ENCODE measurements at places on chromosomes 2 and 18.

DNA sequence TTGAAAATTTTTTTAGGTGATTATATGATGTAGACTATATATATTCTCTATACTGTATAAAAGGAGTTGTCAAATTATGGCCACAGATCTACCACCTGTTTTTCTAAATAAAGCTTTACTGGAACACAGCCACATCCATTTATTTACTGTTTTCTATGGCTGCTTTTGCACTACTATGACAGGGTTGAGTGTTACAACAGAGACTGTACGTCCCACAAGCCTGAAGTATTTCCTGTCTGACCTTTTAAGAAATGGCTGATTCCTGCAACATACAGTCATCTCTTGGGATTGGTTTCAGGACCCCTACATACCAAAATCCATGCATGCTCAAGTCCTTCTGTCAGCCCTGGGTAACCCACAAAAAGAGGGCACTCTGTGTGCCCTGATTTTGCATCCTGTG is 508.3 kb downstream of the TSN start:
- no peaks in the 10 kb centered on the region for H3K27me3 ChIP-seq
- no peaks in the 10 kb centered on the region for H3K4me1 ChIP-seq
- DNase-seq = no peak

- no peak for DNase-seq
- no peak overlapping the region for H3K27ac ChIP-seq
- peaks cover 6% of the 10 kb centered on the region for H3K36me3 ChIP-seq
Observed at GRCh38 chr2:179266271-179266670, 1.6 kb upstream of the SESTD1 start.

DNA sequence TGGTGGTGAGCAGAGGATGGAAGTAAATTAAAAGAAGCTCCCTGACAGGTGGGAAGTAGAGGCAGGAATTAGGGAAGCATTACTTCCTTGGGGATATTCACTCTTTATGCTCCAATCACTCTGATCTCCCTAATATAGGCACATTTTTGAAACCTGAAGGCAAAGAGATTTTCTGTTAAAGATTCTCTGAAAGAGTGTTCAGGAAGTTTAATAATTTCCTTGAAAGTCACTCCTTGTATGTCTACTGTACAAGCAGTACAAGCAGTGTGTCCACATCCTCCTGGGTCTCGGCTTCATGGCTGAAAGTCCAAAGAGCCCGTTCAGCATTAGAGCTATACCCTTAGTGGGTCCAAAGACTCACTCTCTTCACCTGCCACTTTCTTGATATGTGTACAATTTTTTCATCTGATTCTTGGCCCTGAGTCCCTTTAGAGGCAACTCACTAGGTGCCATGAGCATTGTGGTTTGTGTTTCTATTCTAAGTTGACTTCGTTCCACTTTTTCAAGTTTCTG is 60.2 kb downstream of the AAK1 start:
- H3K4me3 ChIP-seq = peak overlapping the region; percentile 64
- H3K36me3 ChIP-seq = peaks cover 11% of the 10 kb centered on the region
- peaks cover 55% of the 10 kb centered on the region for H3K4me1 ChIP-seq
- no peak for DNase-seq
- H3K27ac ChIP-seq = no peak overlapping the region

- H3K27me3 ChIP-seq = no peaks in the 10 kb centered on the region
- no peak overlapping the region for H3K4me3 ChIP-seq
Observed at GRCh38 chr2:162711832-162712540, 126.6 kb downstream of the KCNH7 start.

GRCh38 chr2:240369801-240370585 is 65.5 kb upstream of the GPC1 start:
- no peaks in the 10 kb centered on the region for H3K4me1 ChIP-seq
- H3K36me3 ChIP-seq = no peaks in the 10 kb centered on the region
- no peak overlapping the region for H3K4me3 ChIP-seq
- no peaks in the 10 kb centered on the region for H3K27me3 ChIP-seq
- no peak overlapping the region for H3K27ac ChIP-seq
- no peak for DNase-seq

DNA sequence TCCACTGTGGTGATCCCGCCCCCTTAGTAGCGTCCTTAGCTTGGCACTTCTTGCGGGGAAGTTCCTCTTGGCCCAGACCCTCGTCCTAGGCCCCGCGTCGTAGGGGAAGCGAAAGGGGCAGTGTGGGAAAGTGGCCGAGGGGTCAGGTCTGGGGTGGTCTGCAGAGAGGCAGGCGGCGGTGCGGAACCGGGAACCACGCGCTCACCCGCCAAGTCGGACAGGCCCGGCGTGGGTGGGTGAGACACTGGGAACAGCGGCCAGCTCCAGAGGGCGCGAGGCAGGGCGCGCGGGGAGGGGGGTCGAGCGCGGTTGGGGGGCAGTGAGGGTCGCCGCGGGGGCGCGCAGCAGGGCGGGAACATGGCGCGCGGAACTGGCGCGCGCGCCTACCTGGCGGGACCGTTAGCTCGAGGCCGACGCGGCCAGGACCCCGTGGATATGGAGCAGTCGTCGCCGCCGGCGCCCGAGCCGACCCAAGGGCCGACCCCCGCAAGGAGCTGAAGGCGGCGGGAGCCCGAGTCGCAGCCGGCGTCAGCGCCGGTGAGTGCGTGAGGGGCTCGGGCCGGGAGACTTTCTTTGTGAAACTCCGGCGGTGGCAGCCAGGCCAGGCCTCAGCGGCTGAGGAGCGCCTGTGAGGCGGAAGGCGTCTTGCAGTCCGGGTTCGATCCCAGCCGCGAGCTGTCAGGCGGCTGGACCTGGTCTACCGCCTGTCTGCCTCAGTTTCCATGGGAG is 2896.7 kb upstream of the TEKT4 start:
- no peak for DNase-seq
- H3K4me1 ChIP-seq = no peaks in the 10 kb centered on the region
- H3K4me3 ChIP-seq = no peak overlapping the region
- H3K36me3 ChIP-seq = no peaks in the 10 kb centered on the region
- H3K27ac ChIP-seq = no peak overlapping the region
- H3K27me3 ChIP-seq = no peaks in the 10 kb centered on the region

- H3K4me3 ChIP-seq = no peak overlapping the region
- H3K27ac ChIP-seq = no peak overlapping the region
Observed at GRCh38 chr18:31513189-31513935, 15.4 kb downstream of the DSG2 start.

DNA sequence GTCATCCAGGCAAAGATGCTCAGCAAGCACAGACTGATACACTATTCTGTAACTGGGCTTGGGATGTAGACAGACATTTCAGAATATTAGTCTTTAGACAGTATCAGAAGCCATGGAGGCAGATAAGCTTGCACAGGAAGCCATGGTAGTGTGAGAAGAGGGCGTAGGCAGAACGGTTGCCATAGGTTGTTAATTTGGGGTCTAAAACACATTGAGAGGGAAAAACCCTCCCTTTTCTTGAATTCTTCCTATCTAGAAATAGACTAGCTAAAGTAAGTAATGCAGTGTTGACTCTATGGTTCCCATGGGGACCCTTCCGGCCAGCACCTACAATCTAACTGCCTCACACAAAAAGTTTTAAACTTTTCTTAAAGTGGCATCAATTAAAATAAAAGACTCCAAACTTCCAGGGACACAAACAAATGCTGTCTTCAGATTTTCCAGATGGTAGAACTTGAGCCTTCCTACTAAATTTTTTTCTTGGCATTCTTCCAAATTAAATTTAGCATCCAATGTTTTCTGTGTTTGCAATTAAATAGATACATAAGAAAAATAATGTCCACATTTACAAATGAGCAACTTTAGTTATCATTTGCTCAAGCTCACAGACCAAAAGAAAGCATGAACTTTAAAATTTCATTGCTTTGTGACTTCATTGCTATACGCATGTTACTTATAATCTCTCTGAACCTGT is 1.9 kb downstream of the PRKRA start:
- DNase-seq = no peak
- H3K4me3 ChIP-seq = peak overlapping the region; percentile 84
- H3K27me3 ChIP-seq = peaks cover 2% of the 10 kb centered on the region
- H3K36me3 ChIP-seq = peaks cover 34% of the 10 kb centered on the region

- H3K27ac ChIP-seq = no peak overlapping the region
- H3K27me3 ChIP-seq = no peaks in the 10 kb centered on the region
- no peak for DNase-seq
- H3K4me3 ChIP-seq = no peak overlapping the region
Observed at GRCh38 chr2:196956069-196956468, 29.6 kb upstream of the PGAP1 start.

GRCh38 chr2:104583811-104584210 is 270.1 kb upstream of the POU3F3 start:
- H3K4me1 ChIP-seq = no peaks in the 10 kb centered on the region
- H3K27me3 ChIP-seq = no peaks in the 10 kb centered on the region
- DNase-seq = no peak
- no peak overlapping the region for H3K4me3 ChIP-seq

GRCh38 chr2:104976603-104977120 is 61.2 kb upstream of the MRPS9 start:
- H3K27me3 ChIP-seq = no peaks in the 10 kb centered on the region
- H3K4me3 ChIP-seq = no peak overlapping the region
- no peak overlapping the region for H3K27ac ChIP-seq

GRCh38 chr2:149877074-149877473 is 289.5 kb upstream of the MMADHC start:
- no peaks in the 10 kb centered on the region for H3K4me1 ChIP-seq
- no peaks in the 10 kb centered on the region for H3K27me3 ChIP-seq
- no peaks in the 10 kb centered on the region for H3K36me3 ChIP-seq
- H3K4me3 ChIP-seq = no peak overlapping the region
- DNase-seq = no peak
- no peak overlapping the region for H3K27ac ChIP-seq

DNA sequence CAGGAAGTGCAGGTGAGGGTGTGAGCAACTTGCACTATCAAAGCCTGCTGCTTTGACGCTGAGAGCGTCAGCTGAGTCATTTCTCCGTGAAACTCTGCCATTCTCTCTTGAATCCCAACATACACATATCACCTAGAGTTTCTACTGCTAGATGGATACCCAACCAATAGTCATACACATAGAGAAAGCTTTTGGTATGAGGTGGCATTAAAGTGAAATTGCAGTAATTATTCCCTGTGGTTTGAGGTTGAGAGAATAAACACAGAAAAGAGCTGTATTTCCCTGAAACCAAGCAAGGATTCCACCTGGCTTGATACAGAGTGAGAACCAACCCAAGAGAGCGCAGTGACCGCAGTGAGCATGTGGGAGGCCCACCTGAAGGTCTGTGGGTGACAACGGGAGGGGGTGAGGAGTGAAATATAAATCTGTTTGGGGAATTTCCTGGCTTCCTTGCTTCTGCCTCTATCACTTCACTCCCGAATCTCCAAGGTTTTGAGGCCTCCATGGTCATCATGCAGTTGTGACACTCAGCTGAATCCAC is 28.8 kb upstream of the TMEM18 start:
- H3K4me1 ChIP-seq = no peaks in the 10 kb centered on the region
- no peak overlapping the region for H3K4me3 ChIP-seq
- DNase-seq = no peak

GRCh38 chr2:129883121-129883520 is 96.3 kb upstream of the RAB6C start:
- no peak overlapping the region for H3K4me3 ChIP-seq
- H3K27me3 ChIP-seq = no peaks in the 10 kb centered on the region
- no peaks in the 10 kb centered on the region for H3K36me3 ChIP-seq
- DNase-seq = no peak

GRCh38 chr18:58496231-58496630 is 132.7 kb downstream of the ALPK2 start:
- H3K27ac ChIP-seq = no peak overlapping the region
- H3K36me3 ChIP-seq = no peaks in the 10 kb centered on the region
- H3K4me1 ChIP-seq = peaks cover 6% of the 10 kb centered on the region
- no peak overlapping the region for H3K4me3 ChIP-seq
- peaks cover 23% of the 10 kb centered on the region for H3K27me3 ChIP-seq
